ENCODE measurements at places on chromosomes 16 and 17. TPM values are rescaled to one million over a fixed set of nuclear protein-coding genes. Genes with fewer than 3 reads are reported as not detected.

The CCL1 gene
- total RNA-seq: not detected

The MAF gene
- 63.4 TPM for total RNA-seq

The TMC7 gene
- total RNA-seq: not detected

The RAB11FIP4 gene
- 45.6 TPM for total RNA-seq

- H3K36me3 ChIP-seq: no peaks in the 10 kb centered on the region
- H3K4me3 ChIP-seq: no peak overlapping the region
- no peak overlapping the region for H3K27ac ChIP-seq
- H3K27me3 ChIP-seq: peaks cover 6% of the 10 kb centered on the region
- no peaks in the 10 kb centered on the region for H3K4me1 ChIP-seq
- no peak for DNase-seq
Observed at GRCh38 chr16:58379736-58380135, 12.5 kb upstream of the GINS3 start.

DNA sequence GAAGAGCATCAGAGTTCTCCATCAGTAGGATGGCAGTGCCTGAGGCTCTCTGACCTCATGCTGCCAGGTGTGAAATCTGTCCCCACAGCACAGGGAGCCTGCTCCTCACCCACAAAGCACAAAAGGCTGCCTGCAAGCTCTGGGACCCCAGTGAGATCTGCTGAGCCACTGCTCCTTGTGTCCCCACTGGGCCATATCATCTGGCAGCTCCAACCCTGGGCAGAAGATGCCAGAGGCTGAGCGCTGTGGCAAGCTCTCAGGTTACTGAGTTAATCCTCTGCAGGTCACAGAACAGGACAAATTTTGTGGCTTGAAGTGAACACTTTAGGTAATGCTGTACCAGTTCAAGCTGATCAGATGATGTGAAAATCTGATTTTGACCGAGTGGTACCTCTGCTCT, 26.7 kb upstream of the ERN1 start:
- H3K4me3 ChIP-seq: no peak overlapping the region
- no peak for DNase-seq
- no peaks in the 10 kb centered on the region for H3K4me1 ChIP-seq
- peaks cover 8% of the 10 kb centered on the region for H3K36me3 ChIP-seq
- H3K27ac ChIP-seq: no peak overlapping the region
- H3K27me3 ChIP-seq: no peaks in the 10 kb centered on the region

DNA sequence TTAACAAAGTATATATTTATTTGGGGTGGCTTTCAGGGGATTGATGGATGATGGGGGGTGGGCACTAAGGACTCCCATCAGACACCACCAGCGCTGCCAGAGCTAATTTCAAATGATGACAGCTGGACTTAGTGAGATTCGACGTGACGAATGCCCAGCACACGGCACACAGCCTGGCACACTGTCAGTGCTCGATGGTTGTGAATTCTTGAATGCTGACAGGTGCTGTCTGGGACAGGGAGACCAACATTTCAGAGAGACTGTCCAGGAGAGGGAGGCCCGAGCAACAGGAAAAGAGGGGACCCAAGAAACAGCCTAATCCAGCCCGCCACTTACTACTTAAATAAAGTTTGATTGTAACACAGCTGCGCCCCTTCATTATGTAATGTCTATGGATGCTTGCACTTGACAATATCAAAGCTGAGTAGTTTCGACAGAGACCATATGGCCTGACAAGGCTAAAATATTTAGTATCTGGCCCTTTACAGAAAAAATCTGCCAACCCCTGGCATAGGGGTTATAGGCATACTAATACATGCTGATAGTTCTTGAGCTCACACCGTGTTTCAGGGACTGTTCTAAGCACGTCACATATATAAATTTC, 6.2 kb upstream of the MPRIP start:
- peaks cover 2% of the 10 kb centered on the region for H3K27me3 ChIP-seq
- no peaks in the 10 kb centered on the region for H3K36me3 ChIP-seq
- H3K4me1 ChIP-seq: no peaks in the 10 kb centered on the region

DNA sequence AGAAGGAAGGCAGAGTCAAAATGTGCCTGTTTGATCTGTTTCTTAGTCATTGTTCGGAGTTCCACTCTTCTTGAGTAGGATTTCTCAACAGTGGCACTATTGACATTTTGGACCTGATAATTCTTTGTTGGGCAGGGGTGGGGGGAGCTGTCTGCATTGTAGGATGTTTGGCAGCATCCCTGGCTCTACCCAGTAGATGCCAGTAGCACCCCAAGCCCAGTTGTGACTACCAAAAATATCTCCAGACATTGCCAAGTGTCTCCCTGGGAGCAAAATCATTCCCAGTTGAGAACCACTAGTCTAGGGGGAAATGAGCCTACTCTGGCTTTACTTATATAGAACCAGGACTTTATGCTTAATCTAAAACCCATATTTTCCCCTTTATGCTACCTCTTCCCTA, 1.1 kb upstream of the GFOD2 start:
- H3K36me3 ChIP-seq: peaks cover 3% of the 10 kb centered on the region
- H3K4me1 ChIP-seq: peaks cover 20% of the 10 kb centered on the region
- H3K4me3 ChIP-seq: no peak overlapping the region
- H3K27ac ChIP-seq: peak overlapping the region; percentile 90

GRCh38 chr16:878072-878784, 77.7 kb upstream of the GNG13 start:
- no peak for DNase-seq
- no peak overlapping the region for H3K27ac ChIP-seq
- no peaks in the 10 kb centered on the region for H3K4me1 ChIP-seq
- no peak overlapping the region for H3K4me3 ChIP-seq

- H3K27me3 ChIP-seq: no peaks in the 10 kb centered on the region
- peaks cover 20% of the 10 kb centered on the region for H3K36me3 ChIP-seq
- peaks cover 26% of the 10 kb centered on the region for H3K4me1 ChIP-seq
- DNase-seq: peak; percentile 16
Observed at GRCh38 chr16:4847774-4848587, 700 bp downstream of the UBN1 start.

Measured in T-cell (primary cell).